Esophagus (tissue), 2 donors: ENCODE measurements at places on chromosomes 3 and 15. TPM values are rescaled to one million over a fixed set of nuclear protein-coding genes. Genes with fewer than 3 reads are reported as not detected.

The TMEM207 gene
- polyA plus RNA-seq = not detected

The BCL2A1 gene
- 1.6 TPM for polyA plus RNA-seq

The SLC15A2 gene
- 2.1 TPM for polyA plus RNA-seq

The UBXN7 gene
- polyA plus RNA-seq = 10.2 TPM

The CHRNB4 gene
- 0.42 TPM for polyA plus RNA-seq

The INKA1 gene
- 26.3 TPM for polyA plus RNA-seq

The AHSG gene
- polyA plus RNA-seq = 0.06 TPM

The GP9 gene
- polyA plus RNA-seq = not detected

The DPPA2 gene
- not detected for polyA plus RNA-seq

The C3orf80 gene
- polyA plus RNA-seq = 8.8 TPM

The DNAJC13 gene
- 7.4 TPM for polyA plus RNA-seq

The SLC12A1 gene
- not detected for polyA plus RNA-seq

The TEX55 gene
- polyA plus RNA-seq = not detected

The COL7A1 gene
- polyA plus RNA-seq = 60.7 TPM

The PLA2G4E gene
- polyA plus RNA-seq = 1.2 TPM
